ENCODE measurements at places on chromosomes 5 and 9.

- no peak for DNase-seq
Observed at GRCh38 chr9:17436854-17437253, 142.0 kb upstream of the SH3GL2 start.

- no peak for DNase-seq
Observed at GRCh38 chr9:134169724-134170401, 5.5 kb upstream of the RNU6ATAC start.

DNA sequence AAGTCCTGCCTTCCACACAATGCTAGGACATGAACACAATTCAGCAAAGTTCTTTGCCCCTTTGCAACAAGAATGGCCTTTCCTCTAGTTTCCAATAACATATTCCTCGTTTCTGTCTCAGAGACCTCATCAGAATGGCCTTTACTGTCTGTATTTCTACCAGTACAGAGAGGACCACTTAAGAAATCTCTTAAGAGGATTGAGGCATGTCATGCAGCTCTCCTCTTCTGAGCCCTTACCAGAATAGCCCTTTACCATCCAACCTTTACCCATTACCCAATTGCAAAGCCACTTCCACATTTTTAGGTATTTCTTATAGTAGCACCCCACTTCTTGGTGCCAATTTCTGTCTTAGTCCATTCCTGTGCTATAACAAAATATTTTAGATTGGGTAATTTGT, 20.3 kb downstream of the TNPO1 start:
- no peak for DNase-seq

- no peak for DNase-seq
Observed at GRCh38 chr5:15796557-15796956, 296.6 kb downstream of the FBXL7 start.

- no peak for DNase-seq
Observed at GRCh38 chr5:168935183-168935582, 356.0 kb upstream of the PANK3 start.

GRCh38 chr9:21770871-21771560, 31.4 kb upstream of the MTAP start:
- no peak for DNase-seq

- no peak for DNase-seq
Observed at GRCh38 chr5:158464383-158464782, 605.4 kb upstream of the CLINT1 start.

DNA sequence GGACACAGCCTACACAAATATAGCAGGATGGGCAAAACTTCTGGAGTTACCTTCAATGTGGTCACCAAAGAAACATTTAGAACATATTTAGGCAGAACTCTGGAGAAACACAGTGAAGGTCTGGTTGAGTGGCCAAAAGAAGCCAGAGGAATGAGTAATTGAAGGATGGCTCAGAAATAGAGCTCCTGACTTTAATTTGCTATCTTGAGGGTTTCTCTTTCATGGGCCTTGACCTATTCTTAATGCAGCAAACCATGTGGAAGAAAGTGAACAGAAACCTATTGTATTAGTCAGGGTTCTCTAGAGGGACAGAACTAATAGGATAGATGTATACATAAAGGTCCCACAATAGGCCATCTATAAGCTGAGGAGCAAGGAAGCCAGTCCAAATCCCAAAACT, 650.5 kb downstream of the ACTL7B start:
- DNase-seq: no peak

GRCh38 chr9:88303721-88304451, 84.4 kb upstream of the SPIN1 start:
- DNase-seq: no peak

DNA sequence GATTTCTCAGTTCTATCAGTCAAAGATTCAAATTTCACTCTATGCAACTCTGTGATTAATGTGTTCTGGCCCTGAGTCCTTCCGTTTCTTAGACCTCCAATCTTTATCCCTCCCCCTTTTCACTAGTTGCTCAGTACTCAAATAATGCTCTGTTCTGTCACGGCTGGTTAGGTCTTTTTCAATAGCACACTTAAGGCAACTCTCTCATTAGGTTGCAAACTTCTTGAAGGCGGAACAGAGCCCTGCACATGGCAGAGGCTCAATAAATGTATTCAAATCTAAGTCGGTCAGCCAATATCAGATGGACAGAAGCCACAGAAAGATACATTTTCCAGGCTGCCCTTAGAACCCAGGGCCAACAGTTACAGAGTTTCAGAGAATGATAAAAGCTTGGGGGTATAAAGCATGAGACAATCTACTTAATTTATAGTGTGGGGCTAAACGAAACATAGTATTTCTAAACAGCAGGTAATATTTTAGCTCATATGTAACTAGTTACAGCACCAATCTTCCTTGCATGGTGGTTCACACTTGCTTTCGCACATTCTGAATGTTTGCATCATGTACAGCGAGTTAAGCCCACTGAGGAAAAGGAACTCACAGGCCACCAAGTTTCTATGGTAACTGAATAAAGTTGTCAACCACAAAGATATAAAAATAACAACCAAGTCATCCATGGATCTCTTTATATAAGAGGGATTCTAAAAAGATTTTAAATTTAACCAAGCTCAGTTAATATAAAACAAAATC, 67.1 kb upstream of the GOLPH3 start:
- no peak for DNase-seq

DNA sequence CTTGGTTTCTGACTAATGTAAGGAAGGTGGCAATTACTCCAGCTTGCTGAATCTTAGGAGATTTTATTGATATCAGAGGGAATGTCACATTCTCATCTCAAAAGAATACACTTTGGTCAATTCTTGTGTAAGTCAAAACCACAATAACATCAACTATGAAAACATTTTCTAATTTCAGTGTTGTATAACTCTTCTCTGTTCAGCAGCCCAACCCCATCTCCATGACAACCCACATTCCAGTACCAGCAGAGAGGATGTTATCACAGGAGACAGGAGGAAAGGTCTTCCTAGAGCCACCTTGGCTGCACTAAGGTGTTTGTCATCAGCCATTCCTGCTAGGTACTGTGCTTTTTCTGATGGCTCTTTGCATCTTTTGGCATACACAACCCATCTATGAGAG, 529.1 kb upstream of the BRINP1 start:
- no peak for DNase-seq

DNA sequence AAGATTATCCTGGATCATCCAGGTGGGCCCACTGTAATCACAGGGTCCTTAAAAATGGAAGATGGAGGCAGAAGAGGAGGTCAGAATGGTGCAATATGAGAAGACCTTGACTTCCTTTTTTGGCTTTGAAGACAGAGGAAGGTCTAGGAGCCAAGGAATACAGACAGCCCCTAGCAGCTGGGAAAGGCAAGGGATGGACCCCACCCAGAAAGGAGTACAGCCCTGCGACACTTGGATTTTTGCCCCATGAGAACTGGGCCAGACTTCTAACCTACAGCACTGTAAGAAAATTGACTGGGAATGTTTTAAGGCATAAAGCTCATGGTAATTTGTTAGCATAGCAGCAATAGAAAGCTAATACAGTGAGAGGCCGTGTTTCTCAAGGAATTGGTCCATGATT, 66.9 kb upstream of the LRRTM2 start:
- DNase-seq: no peak

- no peak for DNase-seq
Observed at GRCh38 chr5:105146867-105147266, 1584.3 kb upstream of the NUDT12 start.

DNA sequence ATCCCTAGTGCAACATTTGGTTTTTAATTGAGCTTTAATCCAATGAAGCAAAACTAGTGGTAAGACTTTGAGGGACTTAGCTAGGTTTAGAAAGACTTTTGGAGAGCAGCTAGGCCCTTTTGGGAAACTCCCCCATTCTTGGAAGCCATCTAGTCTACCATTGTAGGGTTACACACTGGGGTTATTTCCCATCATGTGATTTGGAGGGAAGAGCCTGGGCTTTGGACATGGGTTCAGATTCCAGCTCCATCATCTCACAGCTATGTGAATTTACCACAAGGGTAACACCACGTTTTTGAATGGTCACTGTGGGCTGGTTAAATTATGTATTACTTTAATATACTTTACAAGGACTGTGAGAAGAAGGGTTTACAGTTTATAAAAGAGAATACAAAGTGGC, 18.3 kb upstream of the TNFSF15 start:
- no peak for DNase-seq

GRCh38 chr9:2526071-2526828, 95.3 kb upstream of the VLDLR start:
- no peak for DNase-seq

DNA sequence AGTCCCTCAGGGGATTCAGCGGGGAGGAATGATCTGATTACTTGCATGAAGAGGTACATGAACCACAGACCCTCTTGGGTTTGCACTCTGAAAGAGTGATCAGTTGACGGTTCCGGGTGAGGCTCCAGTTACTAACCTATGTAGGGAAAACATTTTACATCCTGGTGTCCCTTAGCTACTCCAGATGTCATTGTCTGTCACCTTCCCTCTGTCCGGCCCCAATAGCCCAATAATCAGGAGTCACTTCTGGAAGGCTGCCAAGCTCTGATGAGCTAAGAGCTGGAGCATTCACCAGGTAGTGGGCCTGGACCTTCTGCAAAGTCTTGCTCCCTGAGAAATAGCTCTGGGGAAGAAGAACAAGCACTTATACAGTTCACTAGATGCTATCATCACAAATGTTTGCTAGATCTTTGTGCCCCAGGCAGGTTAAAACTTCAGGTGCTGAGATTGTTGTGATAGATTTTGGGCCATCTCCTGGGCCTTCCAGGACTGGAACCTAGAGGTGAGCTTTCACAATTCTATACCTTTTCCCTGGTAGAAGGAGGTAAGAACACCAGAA, 64.5 kb downstream of the ENTREP1 start:
- DNase-seq: no peak

GRCh38 chr9:132244582-132245455, 83.0 kb downstream of the NTNG2 start:
- DNase-seq: no peak

- no peak for DNase-seq
Observed at GRCh38 chr9:111527347-111527746, 2.4 kb downstream of the ZNF483 start.

DNA sequence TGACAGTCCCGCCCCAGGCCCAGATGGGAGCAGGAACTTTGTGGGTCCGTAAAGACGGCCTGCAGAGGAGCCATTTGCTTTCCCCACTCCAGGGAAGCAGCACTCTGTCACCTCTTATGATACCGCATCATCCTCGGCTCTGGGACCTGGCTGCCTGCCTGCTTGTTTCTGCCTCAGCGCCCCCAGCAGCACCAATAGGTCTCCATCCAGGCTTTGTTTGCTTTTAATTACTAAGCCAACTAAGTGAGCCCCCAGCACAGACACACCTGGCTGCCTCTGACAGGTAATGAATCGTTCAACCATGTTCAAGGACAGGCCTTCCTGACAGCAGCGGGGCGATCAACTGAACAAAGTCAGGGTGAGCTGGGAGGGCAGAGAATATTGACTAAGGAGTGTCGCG, 141.4 kb downstream of the C5orf15 start:
- DNase-seq: no peak

DNA sequence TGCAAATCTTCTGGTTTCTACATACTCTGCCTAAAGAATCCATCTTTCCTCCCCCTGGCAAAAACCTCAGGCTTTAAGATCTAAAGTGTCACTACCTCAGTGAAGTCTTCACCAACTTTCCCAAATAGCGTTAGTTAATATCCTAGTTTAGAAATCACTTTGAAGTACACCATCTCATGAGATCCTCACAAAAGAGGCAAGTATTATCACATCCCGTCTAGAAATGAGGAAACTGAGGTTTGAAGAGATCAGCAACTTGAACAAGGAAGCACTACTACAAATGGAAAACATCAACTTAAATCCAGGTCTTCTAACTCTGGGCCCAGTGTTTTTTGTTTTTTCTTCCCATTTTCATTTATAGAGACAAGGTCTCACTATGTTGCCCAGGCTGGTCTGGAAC, 4.6 kb downstream of the AP3B1 start:
- no peak for DNase-seq

DNA sequence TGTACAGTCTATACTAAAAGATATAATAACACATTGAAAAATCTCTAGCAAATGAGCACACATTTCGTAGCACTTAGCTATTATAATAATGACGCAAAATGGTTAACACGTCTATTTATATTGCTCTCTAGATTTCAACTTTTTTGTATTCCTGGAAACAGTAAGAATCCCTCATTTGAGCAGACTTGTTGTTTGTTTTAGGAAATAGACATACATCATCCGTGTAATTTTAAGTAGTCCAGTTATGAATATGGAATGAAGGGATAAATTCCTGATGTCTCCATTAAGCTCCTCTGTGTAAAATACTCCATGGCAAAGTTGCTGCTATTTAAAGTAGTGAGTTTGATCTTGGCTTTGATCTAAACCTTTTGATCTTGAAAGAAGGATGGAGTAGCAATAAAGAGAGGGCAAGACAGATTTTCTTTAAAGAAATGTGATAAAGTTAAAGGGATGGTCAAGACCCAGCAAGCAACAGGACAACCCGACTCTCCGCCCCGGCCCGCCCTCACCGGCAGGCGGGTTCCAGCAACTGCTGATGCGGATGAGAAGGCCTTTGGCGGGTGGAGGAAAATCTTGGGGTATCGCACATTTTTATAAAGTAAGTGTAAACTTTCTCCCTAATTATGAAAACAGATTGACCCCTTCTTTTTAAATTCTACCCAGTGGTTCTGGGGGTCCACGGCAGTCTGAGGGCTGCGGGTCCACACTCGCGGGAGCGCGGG, 277.4 kb downstream of the AOPEP start:
- DNase-seq: no peak

- DNase-seq: no peak
Observed at GRCh38 chr5:21701317-21701716, 1151.8 kb downstream of the CDH12 start.

GRCh38 chr9:81826517-81826906, 101.7 kb upstream of the SPATA31D4 start:
- DNase-seq: peak; percentile 77

DNA sequence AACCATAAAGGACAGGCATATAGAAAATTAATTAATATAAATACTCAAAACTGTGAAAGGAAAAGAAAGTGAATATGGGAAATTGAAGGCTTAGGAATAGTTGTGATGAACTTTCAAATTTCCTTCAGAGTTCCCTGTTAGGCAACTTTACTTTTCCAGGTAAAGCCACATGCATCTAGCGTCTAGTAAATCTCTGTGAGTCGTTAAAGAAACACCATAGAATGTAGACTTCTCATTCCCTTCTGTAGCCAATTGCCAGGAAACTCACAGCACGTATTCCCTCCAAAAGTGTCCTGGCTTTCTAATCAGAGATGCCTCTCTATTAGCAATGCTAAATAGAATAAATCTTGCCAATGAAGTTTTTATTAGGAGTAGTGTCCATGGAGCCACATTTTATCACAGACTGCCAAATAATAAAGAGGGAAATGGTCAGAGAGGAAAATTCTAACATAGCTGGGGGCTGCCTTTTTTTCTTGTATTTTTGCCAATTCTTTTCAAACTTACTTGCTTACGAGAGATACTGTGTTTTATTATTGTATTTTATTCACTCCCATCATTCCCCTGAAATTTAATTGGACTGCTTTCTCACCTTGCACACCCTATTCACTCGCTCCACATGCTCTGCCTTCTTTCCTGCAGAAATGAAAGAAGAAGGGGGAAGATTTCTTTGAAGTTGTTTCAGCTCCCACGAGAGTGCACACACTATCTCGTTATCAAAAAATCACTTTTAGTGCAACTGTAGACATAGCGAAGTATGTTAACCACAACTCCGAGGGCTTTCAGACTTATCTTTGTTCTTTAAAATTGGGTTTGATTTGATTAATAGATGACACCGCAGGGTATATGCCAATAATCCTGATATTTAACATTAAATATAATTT, 439.0 kb downstream of the CSNK1G3 start:
- no peak for DNase-seq

Measured in C1 segment of cervical spinal cord (tissue), 14 donors.